Aorta (tissue), 5 donors: ENCODE measurements at places on chromosomes 6 and 20. TPM values are rescaled to one million over a fixed set of nuclear protein-coding genes. Genes with fewer than 3 reads are reported as not detected.

GRCh38 chr6:27592481-27593199, 119.7 kb upstream of the ZNF184 start:
- no peaks in the 10 kb centered on the region for H3K4me1 ChIP-seq
- H3K27ac ChIP-seq = no peak overlapping the region
- no peak overlapping the region for H3K4me3 ChIP-seq
- DNase-seq = no peak

GRCh38 chr6:42025845-42026243, 24.5 kb upstream of the TAF8 start:
- H3K4me3 ChIP-seq = no peak overlapping the region
- no peaks in the 10 kb centered on the region for H3K4me1 ChIP-seq
- no peak overlapping the region for H3K27ac ChIP-seq

- no peaks in the 10 kb centered on the region for H3K27me3 ChIP-seq
- no peak for DNase-seq
- no peak overlapping the region for H3K4me3 ChIP-seq
- peaks cover 3% of the 10 kb centered on the region for H3K4me1 ChIP-seq
- H3K27ac ChIP-seq = no peak overlapping the region
- no peaks in the 10 kb centered on the region for H3K36me3 ChIP-seq
Observed at GRCh38 chr6:54195637-54196036, 84.4 kb downstream of the MLIP start.

Gene GRM1
- total RNA-seq = not detected

Gene ANKRD60
- total RNA-seq = not detected

DNA sequence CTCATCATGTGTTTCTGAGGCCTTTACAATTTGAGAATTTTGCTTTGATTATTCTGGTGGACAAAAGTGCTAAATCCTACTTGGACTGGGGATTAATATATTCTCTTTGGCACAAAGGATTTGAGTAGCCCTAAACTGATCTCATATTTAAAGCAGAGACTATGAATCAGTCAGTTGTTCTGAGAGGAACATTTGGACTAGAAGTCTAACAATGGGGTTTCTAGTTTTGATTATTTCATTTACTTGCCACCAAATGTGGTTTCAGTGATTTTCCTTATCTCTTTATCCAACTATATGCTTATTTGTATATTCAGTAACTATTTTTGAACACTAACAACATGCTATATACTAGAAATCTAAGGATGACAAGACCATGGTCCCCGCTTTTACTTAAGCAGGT, 81.4 kb downstream of the PDE10A start:
- no peaks in the 10 kb centered on the region for H3K36me3 ChIP-seq
- no peak overlapping the region for H3K4me3 ChIP-seq
- no peaks in the 10 kb centered on the region for H3K27me3 ChIP-seq

- H3K4me3 ChIP-seq = no peak overlapping the region
- no peak overlapping the region for H3K27ac ChIP-seq
- no peak for DNase-seq
Observed at GRCh38 chr20:36394340-36394965, 88.3 kb downstream of the DLGAP4 start.
